ENCODE measurements at places on chromosomes 3 and 15.

GRCh38 chr3:161854232-161854771 lies 357.7 kb downstream of the OTOL1 start:
- peak; percentile 66 for DNase-seq

DNA sequence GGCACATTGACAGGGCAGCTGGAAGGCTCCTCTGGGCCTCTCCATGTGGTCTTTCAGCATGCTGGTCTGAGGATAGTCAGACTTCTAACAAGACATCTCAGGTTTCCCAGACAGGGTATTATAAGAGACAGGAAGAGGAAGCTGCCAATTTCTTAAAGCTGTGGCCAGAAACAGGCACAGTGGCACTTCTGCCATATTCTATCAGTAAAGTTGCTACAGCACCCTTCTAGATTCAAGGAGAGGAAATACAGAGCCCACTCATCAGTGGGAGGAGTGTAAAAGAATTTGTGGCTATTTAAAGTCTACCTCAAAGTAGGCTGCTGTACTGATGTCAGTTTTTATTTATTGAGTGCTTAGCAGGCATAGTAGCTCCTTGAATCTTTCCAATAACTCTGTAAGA lies 55.5 kb downstream of the BTD start:
- DNase-seq = no peak

GRCh38 chr3:108024146-108024850 lies 66.5 kb downstream of the CD47 start:
- no peak for DNase-seq

DNA sequence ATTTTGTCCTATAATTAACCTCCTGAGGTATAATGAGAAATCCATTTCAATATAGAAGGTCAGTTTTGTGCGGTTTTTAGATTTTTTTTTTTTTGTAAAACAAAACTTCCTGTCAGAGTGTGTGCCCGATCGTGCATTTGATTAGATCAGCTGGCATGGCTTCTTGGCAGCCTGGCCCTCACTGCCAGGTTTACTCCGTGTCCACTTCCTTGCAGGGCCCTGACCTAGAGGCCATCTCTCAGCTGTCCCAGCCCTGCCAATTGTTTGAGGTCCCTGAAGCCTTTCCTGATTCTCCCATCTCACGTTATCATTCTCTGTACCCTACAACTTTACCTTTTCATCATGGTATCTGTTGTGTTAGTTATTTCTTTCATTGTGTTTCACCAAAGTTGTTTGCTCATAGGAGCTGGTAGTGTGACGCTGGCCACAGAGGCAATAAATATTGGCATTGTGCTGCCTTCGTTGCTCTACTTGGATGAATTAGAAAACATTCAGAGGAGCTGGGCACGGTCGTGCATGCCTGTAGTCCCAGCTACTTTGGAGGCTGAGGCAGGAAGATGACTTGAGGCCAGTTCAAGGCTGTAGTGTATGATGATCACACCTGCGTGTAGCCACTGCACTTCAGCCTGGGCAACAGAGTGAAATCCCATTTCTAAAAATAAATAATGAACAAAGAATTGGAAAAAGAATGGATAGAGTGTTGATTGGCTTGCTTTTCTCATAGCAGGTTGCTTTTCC lies 202.0 kb downstream of the GHSR start:
- no peak for DNase-seq

- DNase-seq = no peak
Observed at GRCh38 chr3:113607219-113607596, 74.9 kb downstream of the SIDT1 start.

- no peak for DNase-seq
Observed at GRCh38 chr15:100601617-100602063, 344 bp downstream of the LINS1 start.

DNA sequence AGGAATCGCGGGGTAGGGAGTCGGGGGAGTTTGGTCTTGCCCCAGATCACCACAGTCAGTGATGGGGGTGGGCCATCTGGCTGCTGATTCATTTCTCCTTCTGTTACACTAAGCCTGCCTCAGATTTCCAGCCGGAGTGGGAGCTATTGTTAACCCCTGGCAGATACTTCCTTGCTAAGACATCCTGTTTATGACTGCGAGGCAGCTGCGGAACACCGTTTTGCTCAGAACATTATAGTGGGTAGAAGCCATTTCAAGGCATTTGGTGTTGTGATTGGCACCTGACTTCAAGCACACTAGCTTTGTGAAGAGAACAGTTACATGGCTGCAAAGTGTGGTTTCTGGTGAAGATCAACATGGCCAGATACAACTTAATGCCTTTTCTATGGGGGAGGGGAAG lies 73.8 kb downstream of the FLNB start:
- DNase-seq = no peak

- DNase-seq = no peak
Observed at GRCh38 chr15:69092159-69092558, 68.3 kb upstream of the GLCE start.

DNA sequence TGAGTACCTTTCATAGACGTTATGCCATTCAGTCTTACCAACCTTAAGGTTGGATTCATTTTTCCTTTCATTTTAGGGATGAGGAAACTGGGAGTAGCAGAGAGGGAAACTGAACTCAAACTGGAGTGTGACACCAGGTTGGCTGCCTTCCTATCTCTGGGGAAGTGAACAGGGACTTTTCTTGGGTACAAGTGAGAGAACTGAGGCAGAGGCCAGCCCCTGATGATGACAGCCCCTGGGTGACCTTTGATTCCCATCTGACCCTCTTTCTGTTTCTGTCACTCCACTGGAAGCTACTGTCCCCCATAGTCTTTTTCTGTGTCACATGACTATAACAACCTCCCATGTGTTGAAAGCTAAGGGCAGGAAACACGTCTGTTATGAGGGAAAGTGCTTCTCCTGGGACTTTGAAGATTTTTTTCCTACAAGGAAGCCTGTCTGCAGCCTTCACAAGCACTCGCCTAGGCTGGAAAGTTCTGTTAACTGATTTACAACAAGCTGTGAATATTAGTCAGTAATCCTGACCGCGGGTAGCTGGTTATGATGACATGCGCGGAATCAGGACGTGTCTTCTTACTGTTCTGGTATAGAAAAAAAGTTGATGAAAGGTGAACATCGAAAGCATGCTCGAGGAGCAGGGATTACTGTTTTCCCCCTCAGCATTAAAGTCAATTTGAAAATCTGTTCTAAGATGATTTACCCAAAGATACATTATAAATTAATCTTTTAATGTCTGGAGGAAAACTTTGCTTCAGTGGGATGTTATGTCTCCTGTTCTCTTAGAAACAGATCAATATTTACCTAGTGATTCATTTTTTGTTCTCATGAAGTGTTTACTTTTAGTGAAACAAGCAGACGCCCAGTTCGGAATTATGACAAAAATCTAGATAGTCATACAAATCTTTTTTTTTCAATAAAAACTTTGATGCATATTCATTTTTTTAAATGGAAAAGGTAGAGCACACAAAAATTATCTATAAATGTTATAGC lies 31.5 kb downstream of the ABHD2 start:
- no peak for DNase-seq

DNA sequence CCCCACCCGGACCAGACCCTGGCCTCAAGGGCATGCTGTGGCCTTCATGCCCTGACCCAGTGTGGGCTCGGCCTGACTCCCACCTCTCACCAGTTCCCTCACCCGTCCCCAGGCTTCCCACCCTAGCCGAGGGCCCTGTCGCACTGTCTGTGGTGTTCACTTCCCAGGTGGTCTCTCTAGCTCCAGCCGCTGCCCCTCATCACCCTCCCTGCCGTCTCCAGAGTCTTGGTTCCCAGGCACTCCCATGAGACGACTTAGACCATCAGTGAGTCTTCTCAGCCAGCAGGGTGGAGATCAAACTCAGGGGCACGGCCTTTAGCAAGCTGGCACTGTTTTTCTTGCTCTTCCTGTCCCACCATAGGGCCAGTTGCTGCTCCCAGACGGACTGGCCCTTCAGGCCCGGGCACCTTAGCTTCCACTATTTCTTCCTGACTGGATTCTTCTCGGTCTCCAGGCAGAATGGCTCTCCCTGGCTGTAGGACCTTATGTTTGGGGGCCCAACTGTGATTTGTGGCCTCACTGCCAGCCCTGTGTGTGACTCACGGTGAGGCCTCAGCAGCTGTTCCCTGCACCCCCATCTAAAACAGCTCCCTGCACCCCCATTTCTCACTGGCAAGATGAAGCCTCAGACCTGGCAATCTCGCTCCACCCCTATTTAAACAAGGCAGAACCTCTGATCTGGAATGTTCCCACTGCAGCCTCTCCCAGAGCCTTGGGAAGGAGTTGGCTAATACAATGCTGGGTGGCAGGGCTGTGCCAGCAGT lies 9.4 kb upstream of the PCSK6 start:
- no peak for DNase-seq

DNA sequence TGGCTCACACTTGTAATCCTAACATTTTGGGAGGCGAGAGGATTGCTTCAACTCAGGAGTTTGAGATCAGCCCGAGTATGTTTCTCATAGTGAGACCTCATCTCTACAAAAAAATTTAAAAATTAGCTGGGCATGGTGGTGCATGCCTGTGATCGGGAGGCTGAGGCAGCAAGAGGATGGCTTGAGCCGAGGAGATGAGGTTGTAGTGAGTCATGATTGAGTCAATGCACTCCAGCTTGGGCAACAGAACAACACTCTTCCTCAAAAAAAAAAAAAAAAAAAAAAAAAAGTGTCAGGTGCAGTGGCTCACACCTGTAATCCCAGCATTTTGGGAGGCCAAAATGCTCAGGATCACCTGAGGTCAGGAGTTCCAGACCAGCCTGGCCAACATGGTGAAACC lies 2.4 kb downstream of the RPL39L start:
- DNase-seq = no peak

GRCh38 chr3:81302045-81302444 lies 459.4 kb downstream of the GBE1 start:
- no peak for DNase-seq

GRCh38 chr15:40940296-40940801 lies 11.2 kb downstream of the DLL4 start:
- no peak for DNase-seq

GRCh38 chr15:100801256-100801900 lies 78.3 kb upstream of the ALDH1A3 start:
- DNase-seq = no peak

DNA sequence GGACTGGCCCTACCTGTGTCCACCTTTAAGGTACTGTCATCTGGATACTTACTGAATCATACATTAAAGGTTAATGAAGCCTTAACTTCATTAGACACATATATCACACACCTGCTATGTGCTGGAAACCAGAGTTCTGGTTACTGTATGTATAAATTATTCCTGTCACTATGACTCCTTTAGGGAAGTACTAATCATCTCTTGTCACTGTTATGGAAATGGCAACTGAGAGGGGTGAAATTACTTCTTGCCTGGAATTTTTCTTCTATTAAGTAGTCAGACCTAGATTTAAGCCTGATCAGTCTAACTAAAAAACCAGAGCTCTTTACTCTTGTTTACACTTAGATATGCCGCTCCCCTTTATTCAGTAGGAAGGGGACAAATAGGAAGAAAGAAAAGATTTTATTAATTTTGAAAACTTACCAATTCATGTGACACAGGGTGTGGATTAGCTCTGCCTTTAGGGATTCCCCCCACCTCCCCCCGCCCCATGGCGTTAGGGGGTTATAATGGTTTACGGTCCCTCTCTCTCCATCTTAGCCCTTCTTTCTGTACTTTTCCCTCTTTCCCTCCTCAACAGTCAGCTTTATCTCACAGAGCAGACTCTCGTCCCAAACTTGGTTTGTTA lies 152.5 kb downstream of the KLHL25 start:
- DNase-seq = no peak

- DNase-seq = no peak
Observed at GRCh38 chr3:120770891-120771290, 28.3 kb downstream of the GTF2E1 start.

GRCh38 chr3:81753416-81754027 lies 7.9 kb downstream of the GBE1 start:
- no peak for DNase-seq

- peak; percentile 83 for DNase-seq
Observed at GRCh38 chr15:64883997-64884511, 27.6 kb upstream of the ANKDD1A start.

DNA sequence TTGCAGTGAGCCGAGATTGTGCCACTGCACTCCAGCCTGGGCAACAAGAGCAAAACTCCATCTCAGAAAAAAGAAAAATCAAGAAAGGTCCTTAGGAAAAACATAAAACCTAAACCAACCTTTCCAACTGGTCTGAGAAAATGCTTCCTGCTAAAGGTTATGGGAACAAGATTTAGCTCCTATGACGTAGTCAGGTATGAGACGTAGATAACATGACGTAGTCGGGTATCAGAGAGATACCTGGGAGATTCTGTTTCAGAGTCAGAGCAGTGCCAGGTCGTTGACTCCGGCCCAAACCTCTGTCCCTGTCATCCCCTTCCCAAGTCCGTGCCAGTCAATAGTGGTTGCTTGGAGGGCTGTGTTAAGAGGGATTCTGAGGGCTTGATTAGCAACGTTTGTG lies 39.9 kb downstream of the LMCD1 start:
- DNase-seq = no peak

DNA sequence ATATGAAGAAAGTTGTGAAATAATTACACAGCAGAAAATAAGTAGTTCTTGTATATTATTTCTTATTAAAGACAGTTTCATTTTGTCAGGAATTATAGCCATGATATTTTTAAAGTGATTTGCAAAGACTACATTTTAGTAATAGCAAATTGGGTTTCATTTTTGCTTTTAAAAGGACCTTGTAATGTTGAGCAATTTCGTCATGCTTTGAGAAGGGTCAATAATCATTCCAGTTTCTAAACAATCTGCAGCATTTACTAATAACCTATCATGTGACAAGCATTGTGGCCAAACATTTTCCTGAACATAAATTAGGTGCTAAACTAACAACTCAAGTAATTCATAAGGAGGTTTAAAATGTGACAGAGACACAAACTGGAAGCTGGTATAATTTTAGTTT lies 214.4 kb upstream of the CBLB start:
- DNase-seq = no peak

DNA sequence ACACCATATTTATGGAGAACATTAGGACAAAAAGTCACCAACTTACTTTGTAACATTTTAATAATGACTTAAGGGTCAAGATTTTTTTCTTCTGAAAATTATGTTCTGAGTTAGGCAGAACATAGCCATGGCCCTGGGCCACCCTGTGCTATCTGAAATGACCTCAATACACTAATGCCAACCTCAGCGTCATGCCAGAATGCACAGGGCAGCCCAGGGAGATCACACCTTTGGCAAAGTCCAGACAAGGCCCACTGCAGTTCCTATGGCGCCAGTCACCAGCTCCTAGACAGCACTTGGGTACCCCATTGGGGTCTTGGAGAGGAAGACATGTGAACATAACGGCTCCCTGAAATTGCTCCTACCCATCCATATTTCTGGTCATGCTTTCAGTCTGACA lies 33.1 kb downstream of the HCLS1 start:
- DNase-seq = no peak

Measured in T1000 (cell line).